Mesothelial cell of epicardium (in vitro differentiated cells): ENCODE measurements at places on chromosomes 6 and 20. TPM values are rescaled to one million over a fixed set of nuclear protein-coding genes. Genes with fewer than 3 reads are reported as not detected.

DNA sequence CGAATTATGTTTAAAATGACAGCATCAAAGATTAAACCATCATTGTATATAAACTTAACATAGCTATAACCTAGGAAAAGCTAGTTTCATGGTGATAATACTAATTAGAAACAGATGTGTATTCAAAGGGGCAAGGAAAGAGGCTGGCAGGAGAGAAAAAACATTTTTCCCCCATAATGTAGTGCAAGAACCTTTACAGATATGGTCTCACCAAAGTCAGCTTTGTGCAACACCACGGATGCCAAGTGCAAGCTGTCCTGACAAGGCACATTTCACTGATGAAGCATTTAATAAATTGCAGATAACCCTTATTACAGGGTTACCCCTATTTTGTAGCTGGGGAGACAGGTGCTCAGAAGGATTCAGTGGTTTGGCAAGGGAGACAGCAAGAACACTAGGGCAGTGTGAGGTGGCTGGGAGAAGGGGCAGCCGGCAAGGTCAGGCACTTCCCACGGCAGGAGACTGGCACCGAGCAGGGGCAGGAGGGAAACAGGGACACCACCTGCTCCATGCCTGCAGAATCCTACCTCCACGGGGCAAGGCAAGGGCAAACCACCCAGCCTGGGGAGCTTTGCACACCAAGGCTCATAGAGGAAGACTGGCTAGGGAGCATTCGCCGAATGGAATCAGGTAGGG is 6.5 kb downstream of the RPS6KA2 start:
- DNase-seq, result no peak

Gene TSPO2
- not detected in 3 replicates for total RNA-seq

GRCh38 chr6:127475135-127475822 is 16.1 kb upstream of the KIAA0408 start:
- DNase-seq, result no peak

DNA sequence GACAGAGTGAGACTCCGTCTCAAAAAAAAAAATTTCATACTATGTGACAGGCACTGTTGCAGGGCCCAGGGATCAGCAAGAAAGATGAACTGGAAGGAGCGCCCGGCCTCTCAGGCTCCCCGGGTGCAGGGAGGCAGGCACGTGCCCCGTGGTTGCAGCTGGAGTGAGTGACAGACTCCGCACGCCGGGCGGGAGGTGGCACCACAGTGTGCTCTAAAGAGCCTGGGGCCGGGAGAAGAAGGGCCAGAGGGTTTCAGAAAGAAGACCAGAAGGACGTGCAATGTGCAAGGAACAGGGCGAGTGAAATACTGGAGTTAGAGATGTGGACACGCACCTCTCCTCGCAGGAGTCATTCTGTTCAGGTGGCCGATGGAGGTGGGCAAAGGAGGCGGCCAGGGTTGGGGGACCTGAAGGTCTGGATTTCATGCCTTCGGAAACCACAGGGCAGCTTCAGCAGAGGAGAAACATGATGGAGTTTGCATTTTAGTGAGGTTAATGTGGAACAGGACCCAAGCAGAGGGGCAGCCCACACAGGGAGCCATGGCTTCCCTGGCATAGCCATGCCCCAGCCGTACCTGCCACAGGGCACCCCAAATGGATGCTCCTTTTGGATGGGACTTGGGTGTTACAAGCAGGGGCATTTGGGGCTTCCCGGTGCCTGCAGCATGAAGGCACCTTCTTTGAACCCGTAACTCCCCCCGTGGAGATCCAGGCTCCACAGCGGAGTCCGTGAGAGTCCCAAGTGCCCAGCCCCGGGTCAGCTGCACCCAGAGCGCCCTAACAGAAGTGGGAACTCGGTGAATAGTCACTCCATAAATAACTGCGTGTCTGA is 226.2 kb downstream of the ERMARD start:
- DNase-seq, result no peak

GRCh38 chr20:21175433-21175832 is 49.6 kb downstream of the KIZ start:
- DNase-seq, result no peak

DNA sequence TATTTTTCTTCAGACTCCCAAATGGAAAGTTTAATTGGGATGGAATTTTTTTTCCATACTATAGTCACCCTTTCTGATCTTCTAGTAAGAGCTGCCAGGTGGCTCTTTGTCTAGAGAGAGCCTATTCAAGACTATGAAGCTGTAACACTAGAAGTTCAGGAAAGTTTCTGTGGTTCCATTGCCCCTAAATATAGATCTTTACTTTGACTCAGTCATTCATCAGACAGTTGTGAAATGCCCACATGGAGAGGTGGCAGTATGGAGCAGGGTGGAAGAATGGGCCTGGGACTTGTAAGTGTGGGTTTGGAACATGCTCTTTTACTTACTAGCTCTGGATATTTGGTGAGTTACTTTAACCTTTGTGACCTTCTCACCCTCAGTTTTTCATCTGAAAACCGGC is 87.8 kb downstream of the CTNNBL1 start:
- DNase-seq, result no peak

DNA sequence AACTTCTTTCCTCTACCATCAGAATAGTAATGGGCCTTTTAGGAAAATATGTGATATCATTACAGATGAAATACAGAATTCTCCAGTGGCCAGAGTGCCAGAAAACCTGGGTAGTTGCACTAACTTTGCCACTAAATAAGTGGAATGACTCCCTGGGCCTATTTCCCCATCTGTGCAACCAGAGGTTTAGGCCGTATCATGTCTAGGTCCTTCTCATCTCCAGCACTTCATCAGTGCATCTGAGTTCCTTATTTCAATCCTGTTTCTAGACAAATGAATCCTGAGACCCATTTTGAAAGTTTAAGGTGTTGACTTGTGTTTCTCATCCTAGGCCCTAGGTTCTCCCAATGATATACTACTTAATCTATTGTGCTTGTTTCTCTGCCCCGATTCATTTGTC is 236.2 kb downstream of the CD83 start:
- DNase-seq, result no peak

DNA sequence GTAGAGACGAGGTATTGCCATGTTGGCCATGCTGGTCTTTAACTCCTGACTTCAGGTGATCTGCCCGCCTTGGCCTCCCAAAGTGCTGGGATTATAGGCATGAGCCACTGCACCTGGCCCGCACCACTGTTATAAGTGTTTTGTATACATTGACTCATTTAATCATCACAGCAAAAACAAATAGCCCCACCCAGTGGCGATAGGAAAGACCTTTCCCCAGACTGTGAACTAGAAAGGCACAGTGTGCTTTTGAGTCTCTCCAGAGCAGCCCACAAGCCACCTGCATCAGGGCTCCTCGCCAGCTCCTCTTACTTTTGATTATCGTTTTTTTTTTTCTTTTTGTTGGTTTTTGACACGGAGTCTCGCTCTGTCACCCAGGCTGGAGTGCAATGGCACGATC is 27.9 kb upstream of the ZFP64 start:
- DNase-seq, result no peak

Gene CGA
- total RNA-seq, result not detected in 3 replicates

GRCh38 chr6:163525926-163526325 is 111.4 kb downstream of the QKI start:
- no peak for DNase-seq

GRCh38 chr6:54680531-54680930 is 166.0 kb upstream of the FAM83B start:
- no peak for DNase-seq
